ENCODE measurements at places on chromosomes 3 and 15. TPM values are rescaled to one million over a fixed set of nuclear protein-coding genes. Genes with fewer than 3 reads are reported as not detected.

Gene KIF15
- 0.73 TPM for total RNA-seq

Gene OR5K2
- not detected for total RNA-seq

Gene SLC22A13
- not detected for total RNA-seq

Gene ZNF860
- 3.3 TPM for total RNA-seq

Gene MOBP
- not detected for total RNA-seq

GRCh38 chr3:149167898-149168297 lies 38.5 kb downstream of the HPS3 start:
- H3K27ac ChIP-seq = no peak overlapping the region
- DNase-seq = no peak
- no peak overlapping the region for H3K4me3 ChIP-seq
- no peaks in the 10 kb centered on the region for H3K36me3 ChIP-seq
- no peaks in the 10 kb centered on the region for H3K27me3 ChIP-seq

DNA sequence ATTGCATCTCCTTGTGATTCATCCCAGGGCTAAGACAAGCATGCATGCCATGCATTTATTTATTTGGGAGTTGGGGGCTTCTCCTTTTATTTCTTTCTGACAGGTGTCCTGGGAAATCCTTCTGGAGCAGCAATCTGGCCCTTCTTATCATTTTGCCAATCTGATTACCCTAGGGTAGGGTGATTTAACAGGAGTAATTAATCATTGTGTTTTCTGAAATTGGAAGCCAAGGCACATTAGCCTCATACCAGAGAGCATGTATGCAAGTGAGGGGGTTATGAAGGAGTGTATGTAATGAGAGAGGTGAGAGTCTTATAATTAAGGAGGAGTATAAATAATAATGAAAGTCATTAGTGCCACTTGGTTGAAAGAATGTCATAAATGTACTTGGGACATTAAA lies 37.4 kb upstream of the ARPP21 start:
- no peak overlapping the region for H3K27ac ChIP-seq
- no peaks in the 10 kb centered on the region for H3K36me3 ChIP-seq
- H3K4me3 ChIP-seq = no peak overlapping the region
- H3K4me1 ChIP-seq = no peaks in the 10 kb centered on the region
- no peak for DNase-seq

GRCh38 chr3:142028243-142028777 lies 121.0 kb downstream of the TFDP2 start:
- H3K27me3 ChIP-seq = no peaks in the 10 kb centered on the region
- no peaks in the 10 kb centered on the region for H3K36me3 ChIP-seq

DNA sequence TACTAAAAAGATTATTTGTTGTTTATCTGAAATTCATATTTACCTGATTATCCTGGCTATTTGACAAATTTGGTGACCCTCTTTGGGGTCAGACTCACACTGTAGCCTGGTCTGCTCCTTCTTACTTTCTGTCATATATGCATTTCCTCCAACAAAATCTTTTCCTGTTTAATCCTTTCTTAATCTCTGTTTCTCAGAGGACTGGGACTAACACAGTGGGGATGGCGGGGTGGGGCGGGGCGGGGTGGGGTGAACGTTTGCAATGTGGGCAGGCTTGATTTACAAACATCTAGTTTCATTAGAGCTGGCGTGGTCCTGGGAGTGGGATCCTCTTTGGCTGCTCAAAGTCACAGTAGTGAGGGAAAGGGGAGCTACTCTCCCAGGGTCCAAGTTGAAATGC lies 35.3 kb upstream of the CDCP1 start:
- H3K27ac ChIP-seq = no peak overlapping the region
- DNase-seq = no peak
- H3K4me3 ChIP-seq = no peak overlapping the region
- no peaks in the 10 kb centered on the region for H3K27me3 ChIP-seq
- no peaks in the 10 kb centered on the region for H3K4me1 ChIP-seq

DNA sequence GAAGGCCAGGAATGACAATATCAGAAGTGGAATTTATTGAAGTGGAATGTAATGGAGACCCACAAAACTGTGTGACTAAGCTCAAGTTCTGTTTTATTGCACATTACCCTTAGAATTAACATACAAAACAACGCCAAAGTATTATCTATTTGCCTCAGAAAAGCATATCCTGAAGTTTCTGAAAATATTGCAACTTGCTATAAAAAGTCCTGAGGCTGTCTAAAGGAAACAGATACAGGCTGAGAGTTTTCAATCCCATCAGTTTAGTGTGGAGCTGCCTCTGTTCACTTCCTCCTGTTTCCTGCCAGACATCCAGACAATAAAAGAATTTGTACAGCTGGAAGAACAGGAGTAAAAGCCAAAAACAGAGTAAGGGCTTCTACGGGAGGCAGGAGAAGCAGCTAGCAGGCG lies 108.8 kb downstream of the FBN1 start:
- no peak overlapping the region for H3K4me3 ChIP-seq
- H3K27ac ChIP-seq = no peak overlapping the region
- no peaks in the 10 kb centered on the region for H3K36me3 ChIP-seq
- no peak for DNase-seq
- H3K27me3 ChIP-seq = no peaks in the 10 kb centered on the region

DNA sequence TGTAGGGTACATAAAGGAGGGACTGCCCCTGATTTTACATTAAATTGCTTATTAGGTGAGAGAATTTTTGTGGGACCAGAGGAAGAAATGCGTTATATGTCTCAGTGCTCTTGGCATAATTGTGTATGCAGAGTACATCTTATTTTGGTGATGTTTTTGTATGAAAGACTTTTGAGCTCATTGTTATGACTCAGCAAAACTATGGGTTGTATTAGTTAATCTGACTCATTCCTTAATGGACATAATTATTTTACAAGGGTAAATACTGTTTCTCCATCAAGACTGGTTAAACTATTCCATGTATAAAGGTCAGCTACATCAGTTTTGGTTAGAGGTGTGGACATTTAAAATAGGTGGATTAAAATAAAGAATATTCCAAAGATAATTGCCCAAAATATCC lies 156.8 kb downstream of the ALCAM start:
- DNase-seq = no peak
- H3K4me1 ChIP-seq = no peaks in the 10 kb centered on the region
- H3K36me3 ChIP-seq = no peaks in the 10 kb centered on the region
- H3K27me3 ChIP-seq = no peaks in the 10 kb centered on the region
- H3K4me3 ChIP-seq = no peak overlapping the region

- peaks cover 9% of the 10 kb centered on the region for H3K4me1 ChIP-seq
- DNase-seq = no peak
- peak overlapping the region; percentile 87 for H3K27ac ChIP-seq
- peak overlapping the region; percentile 29 for H3K4me3 ChIP-seq
Observed at GRCh38 chr15:69082021-69082502, 67.6 kb downstream of the NOX5 start.
